ENCODE measurements at places on chromosomes 7 and 10. TPM values are rescaled to one million over a fixed set of nuclear protein-coding genes. Genes with fewer than 3 reads are reported as not detected.

Gene ADIRF
- total RNA-seq = 89.0 TPM

Gene GRID2IP
- not detected for total RNA-seq

Gene PAX4
- not detected for total RNA-seq

Gene MGAM2
- total RNA-seq = not detected

Gene HOXA2
- 1.2 TPM for total RNA-seq

Gene GALNT17
- not detected for total RNA-seq

Gene DBNL
- 49.7 TPM for total RNA-seq

Gene MYO1G
- 0.15 TPM for total RNA-seq
